ENCODE measurements at places on chromosomes 16 and 17.

DNA sequence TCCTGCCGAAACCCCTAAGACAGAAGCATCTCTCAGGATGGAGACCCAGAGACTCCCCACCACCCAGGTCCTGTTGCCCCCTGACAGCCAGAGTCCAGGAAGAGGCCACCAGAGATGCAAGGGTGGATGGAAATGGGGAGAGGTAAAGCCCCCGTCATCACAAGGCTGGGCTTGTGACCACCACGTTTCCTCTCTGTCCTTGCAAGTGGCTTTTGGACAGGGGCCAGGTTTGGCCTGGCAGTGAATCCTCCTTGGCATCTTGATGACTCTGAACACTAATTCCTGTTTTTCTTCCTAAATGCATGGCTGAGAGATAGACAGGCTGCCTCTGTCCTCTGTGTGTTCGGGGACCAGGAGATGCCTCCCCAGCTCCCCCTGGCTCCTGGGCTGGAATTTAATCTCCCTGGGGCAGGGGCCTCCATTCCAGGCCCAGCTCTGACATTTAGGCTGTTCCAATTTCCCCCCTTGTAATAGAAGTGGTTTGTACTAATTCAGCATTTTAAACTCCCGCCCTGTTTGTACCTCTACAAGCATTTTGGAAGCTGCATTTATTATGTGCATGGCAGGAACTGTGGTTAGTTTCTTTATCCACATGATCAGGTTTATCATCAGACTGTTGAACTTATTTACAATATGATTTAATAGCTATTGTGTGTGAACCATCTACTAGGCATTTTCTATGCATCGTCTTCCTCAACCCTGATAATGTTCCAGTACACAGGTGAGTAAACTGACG, 116.1 kb upstream of the IRX6 start:
- no peak for DNase-seq

DNA sequence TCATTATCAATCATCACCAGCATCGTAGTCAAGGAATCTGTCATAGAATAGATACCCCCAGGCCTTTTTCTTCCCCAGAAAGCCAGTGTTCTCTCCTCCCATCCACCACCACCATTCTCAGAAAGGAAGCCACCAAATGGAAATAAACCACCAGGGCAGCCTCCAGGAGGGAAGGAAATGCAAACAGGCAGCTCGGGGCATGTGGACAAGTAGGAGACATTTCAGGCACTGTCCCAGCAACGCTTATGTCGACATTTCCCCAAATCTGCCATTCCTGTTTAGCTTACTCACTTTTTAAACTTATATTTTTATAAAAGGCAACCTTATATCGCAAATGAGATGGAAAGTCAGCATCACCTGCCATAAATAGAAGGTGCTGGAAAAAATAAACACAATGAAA, 15.8 kb downstream of the EMP2 start:
- no peak for DNase-seq

GRCh38 chr16:8866118-8866883, 2.5 kb downstream of the CARHSP1 start:
- no peak for DNase-seq

DNA sequence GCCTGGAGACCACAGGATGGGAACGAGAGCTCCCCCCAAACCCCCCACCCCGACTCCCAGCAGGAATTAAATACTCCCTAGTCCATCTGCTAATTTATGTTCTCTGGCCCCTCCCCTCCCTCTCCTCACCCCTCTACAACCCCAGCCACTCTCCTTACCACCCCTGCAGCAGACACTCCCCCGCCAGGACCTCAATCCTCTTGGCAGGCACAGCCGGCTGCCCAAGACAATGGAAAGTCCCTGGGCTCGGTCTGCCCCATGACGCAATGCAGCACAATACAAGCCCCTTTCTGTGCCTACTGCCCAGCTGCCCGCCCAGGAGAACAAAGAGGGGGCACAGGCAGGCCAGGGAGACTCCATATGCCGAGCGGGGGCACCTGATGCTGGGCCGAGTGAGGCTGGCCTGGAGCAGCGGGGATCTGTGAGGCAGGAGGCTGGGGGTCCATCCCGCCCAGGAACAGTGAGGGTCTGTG, 30.3 kb upstream of the CDC42EP4 start:
- DNase-seq: no peak

DNA sequence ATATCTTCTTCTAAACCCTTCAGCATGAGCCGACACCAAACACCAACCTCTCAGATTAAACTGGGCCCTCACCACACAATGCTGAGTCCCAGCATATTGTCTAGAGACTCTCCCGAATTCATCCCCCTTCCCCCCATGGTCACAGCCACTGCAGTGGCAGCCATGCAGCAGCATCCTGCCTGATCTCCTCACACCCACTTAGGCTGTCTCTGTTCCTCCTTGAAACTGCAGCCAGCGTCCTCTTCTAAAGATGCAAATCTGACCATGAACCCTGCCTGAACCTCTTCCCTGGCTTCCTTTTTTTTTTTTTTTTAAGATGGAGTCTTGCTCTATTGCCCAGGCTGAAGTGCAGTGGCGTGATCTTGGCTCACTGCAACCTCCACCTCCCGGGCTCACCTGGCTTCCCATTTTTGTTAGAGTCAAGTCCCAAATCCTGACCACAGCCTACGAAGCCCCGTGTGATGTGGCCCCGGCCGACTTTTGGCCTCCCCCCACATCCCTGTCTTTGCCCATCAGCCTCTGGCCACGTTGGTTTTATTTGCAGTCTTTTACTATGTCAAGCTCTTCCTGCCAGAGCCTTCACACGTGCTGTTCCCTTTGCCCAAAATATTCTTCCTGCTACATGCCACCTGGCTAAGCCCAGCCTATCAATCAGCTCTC, 2.8 kb downstream of the FA2H start:
- no peak for DNase-seq

GRCh38 chr16:59173408-59173831, 439.3 kb upstream of the GOT2 start:
- no peak for DNase-seq

DNA sequence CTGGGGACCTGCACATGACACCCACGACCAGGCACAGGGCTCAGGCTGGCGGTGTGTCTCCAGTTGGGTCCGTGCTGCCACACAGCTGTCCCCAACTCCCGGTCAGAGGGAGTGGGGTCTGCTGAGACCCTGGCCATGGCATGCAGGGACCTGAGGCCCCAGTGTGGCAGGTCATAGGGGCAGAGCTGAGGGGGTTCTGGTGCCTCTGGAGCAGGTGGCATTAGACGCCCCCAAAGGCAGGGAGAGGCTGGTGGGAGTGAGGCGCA, 4.2 kb downstream of the NUBP2 start:
- DNase-seq: no peak

All from activated naive CD4-positive, alpha-beta T cell treated with Interleukin-2 at 50 U/mL for 16 hours (primary cell).